A549 treated with CORT108297 at 1 μM for 4 hours (cell line): ENCODE measurements at places on chromosomes 7 and 10. TPM values are rescaled to one million over a fixed set of nuclear protein-coding genes. Genes with fewer than 3 reads are reported as not detected.

CDC14C gene
- not detected in 5 replicates for total RNA-seq

NUP42 gene
- total RNA-seq, result 24.0 to 29.9 TPM (median 26.9 TPM) in 5 replicates

ARHGEF5 gene
- 1.8 to 2.2 TPM (median 2.0 TPM) in 5 replicates for total RNA-seq

GNG11 gene
- total RNA-seq, result 34.6 to 38.9 TPM (median 35.4 TPM) in 5 replicates

PLPP4 gene
- 0.05 to 0.08 TPM in 2 of 5 replicates, not detected in the others for total RNA-seq

CALML5 gene
- not detected in 5 replicates for total RNA-seq

FOXL3 gene
- total RNA-seq, result not detected in 5 replicates

SORBS1 gene
- total RNA-seq, result 0.36 to 0.69 TPM (median 0.47 TPM) in 5 replicates

OR13A1 gene
- total RNA-seq, result not detected in 5 replicates

TMEM176A gene
- not detected in 5 replicates for total RNA-seq

PRPS1L1 gene
- total RNA-seq, result not detected in 5 replicates

HABP2 gene
- 0.07 to 0.15 TPM (median 0.12 TPM) in 5 replicates for total RNA-seq
